Activated CD4-positive, alpha-beta memory T cell treated with anti-CD3 and anti-CD28 coated beads, Interleukin-2, amount 10 ng/mL, durations not matched to agents 7 days and 5 days (primary cell): ENCODE measurements at places on chromosomes 6 and 20. TPM values are rescaled to one million over a fixed set of nuclear protein-coding genes. Genes with fewer than 3 reads are reported as not detected.

The DBNDD2 gene
- 11.4 TPM for total RNA-seq

The DYNLT1 gene
- 133 TPM for total RNA-seq

The SOX18 gene
- total RNA-seq = 0.25 TPM

The CRISP3 gene
- total RNA-seq = not detected

The PHF1 gene
- total RNA-seq = 46.4 TPM

The SLC22A2 gene
- total RNA-seq = not detected

The MRPS26 gene
- 33.7 TPM for total RNA-seq

The CALHM6 gene
- 11.2 TPM for total RNA-seq

The C6orf52 gene
- 1.6 TPM for total RNA-seq

The SNAP25 gene
- total RNA-seq = 0.23 TPM

The CRIP3 gene
- total RNA-seq = 0.88 TPM

The CCN2 gene
- not detected for total RNA-seq

The BPIFB1 gene
- not detected for total RNA-seq
